ENCODE measurements at places on chromosomes 7 and 10.
A peak's percentile ranks its signal among the peaks of the same experiment; 100 is the strongest.

DNA sequence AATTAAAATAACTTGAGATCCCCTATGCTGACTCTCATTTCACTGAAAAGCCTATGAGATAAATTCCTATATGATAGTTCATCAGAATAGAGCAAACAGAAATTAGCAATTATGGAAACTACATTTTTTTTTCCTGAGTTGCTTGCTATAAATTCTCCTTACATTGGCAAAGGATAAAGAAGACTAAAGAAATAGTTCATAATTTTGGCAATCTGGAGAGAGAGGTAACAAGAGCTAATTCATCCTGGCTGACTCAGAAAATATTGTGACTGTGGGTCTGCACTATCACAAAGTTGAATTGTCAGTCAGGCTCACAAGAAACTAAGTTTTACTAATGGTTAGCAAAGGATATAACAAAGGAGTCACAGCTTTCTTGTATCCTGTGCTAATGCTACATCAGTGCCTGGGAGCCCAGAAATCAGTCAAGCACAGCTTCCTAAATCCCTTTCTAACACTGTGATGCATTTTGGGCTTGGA, 483.0 kb downstream of the MAGI2 start:
- no peak for DNase-seq

DNA sequence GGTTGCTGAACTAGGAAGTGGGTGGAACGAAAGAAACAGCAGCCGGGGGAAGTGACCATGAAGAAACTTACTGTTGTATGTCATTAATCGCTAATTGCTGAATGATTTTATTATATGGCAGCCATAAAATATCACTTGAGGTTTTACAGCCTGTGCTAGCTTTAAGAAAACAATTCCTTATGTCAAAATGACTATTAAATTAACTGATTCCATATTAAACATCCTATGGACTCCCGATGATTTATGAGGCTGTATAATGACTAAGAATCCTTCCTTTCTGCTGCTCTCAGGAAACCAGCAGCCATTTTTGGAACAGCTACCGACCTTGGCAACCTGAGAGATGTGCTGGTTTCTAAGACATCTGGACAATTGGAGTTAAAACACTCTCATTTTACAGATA, 421.9 kb downstream of the SORCS3 start:
- DNase-seq = no peak

- DNase-seq = no peak
Observed at GRCh38 chr10:19468413-19468812, 347.8 kb upstream of the PLXDC2 start.

GRCh38 chr10:7915923-7916536, 97.7 kb downstream of the TAF3 start:
- no peak for DNase-seq

DNA sequence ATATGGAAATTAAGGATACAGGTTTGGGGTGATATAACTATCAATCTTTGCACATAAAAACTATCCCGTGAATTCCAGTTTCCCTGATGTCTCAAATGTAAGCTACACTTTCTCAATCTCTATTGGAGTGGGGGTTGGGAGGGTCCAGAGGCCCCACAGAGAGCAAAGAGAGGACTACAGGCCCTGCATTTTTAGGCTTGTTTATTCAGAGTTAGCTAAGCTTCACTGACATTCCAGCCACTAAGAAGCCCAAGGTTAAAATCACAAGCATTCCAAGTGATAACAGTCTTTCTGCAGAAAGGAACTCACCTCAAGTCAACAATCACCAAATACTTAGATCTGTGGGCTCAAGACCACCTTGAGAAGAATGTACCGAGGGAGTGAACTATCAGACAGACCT, 31.6 kb upstream of the LAMB1 start:
- peak; percentile 46 for DNase-seq

All from ELF-1 (cell line).